ENCODE measurements at places on chromosomes 3 and 15.

- DNase-seq = no peak
Measured at GRCh38 chr3:43796041-43796596, 105.4 kb downstream of the ABHD5 start.

DNA sequence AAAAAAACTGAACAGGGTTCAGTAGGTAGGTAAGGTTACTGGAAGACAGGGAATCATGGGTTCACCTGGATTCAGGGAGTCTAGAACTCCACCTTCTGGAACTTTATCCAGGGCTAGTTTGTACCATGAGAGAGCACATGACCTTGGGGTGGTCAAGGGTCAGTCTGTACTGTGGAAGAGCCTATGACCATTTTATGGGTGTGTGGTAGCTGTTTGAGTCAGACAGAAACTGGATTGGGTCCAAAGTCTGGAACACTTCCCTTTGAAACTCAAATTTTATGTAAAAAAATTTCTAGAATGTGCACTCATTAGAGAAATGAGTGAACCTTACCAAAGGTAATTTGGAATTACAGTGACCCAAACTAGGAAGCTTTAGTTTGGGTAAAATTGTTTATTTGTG lies 486.0 kb upstream of the AGTR1 start:
- no peak for DNase-seq

- DNase-seq = no peak
Measured at GRCh38 chr3:36557708-36558421, 177.6 kb downstream of the STAC start.

DNA sequence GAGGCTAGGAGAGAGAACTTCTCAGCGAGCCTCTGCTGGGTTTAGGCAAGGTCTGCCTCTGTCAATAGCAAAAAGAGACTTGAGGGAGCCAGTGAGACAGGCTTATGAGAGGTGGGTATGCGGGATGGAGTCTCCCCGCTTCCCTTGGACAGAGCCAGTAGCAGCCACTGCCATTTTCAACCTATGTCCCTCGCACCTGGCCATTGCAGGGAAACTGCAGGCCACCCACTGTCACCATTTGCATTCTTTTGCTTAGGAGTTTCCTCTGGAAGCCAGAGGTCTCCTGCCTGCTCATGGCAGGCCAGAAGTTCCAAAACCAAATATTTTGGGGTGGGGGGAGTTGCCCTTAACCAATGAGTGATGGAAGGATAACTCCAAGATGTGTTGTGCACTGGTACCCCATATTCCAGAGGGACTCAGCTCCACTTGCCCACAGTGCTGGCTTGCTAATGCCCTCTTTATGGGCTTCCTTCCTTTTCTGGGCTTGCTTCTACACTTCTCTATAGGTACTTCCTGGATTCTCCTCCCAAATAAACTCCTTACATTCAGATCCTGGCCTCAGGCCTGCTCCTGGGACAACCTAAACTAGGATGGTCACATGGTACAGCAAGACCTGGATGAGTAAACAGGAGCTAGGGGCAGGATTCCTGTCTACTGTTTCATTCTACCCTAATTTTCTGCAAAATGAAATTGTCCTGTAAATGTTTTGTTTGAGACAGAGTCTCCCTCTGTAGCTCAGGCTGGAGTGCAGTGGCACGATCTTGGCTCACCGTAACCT lies 108.9 kb upstream of the PROK2 start:
- no peak for DNase-seq

GRCh38 chr3:122974764-122975162 lies 52.8 kb downstream of the SEMA5B start:
- DNase-seq = no peak

- no peak for DNase-seq
Measured at GRCh38 chr15:58475573-58476524, 44.1 kb downstream of the LIPC start.

DNA sequence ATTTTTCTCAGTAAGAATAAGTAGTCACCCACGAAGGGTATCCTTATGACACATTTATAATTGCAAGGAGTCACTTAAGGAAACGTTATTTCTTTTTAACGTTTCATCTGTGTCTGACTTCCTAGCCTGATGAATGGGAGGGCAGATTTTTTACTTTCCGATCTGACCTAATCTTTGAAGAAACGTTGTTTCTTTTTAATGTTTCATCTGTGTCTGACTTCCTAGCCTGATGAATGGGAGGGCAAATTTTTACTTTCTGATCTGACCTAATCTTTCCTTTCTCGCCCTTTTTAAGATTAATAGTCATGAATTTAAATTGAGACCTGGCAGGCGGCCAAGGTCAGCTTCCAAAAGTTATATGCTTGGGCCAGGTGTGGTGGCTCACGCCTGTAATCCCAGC lies 3.0 kb upstream of the KLHL6 start:
- DNase-seq = no peak

GRCh38 chr15:60908888-60909287 lies 320.2 kb downstream of the RORA start:
- no peak for DNase-seq

- DNase-seq = no peak
Measured at GRCh38 chr3:128875556-128876120, 3.8 kb upstream of the ACAD9 start.

DNA sequence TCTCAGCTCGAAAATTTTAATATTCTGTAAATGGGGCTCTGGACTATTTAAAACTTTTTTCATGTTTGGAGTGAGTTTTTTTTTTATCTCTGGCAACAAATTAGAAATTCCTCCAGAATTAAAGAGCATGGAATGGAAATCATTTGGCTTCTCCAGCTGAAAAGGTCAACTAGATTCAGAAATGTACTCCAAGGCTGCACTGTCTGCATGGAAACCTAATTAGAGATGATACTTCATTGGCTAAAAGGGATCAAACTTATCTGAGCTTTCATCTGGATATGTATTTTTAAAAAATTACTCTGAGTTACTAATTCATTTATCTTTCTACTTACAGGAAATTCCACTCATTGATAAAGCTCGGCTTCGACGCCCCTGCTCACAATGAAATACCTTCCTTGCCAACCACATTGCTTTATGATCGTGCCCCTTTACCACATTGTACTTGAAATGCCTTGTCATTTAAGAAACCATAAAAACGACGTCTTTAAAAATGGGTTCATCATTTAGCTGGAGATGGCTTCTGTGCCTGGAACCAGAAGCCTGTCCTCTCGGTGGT lies 285.5 kb upstream of the ICE2 start:
- no peak for DNase-seq

- no peak for DNase-seq
Measured at GRCh38 chr3:148903022-148903442, 37.9 kb downstream of the CPA3 start.

GRCh38 chr3:46496746-46497555 lies 825 bp upstream of the RTP3 start:
- DNase-seq = no peak

Measured in AG04450 (cell line).